Activated CD4-positive, alpha-beta T cell treated with anti-CD3 and anti-CD28 coated beads, Interleukin-2, Interleukin-4, amounts not matched to agents 100 ng/mL and 50 ng/mL, durations not matched to agents 16 hours and 8 hours (primary cell): ENCODE measurements at places on chromosomes 3 and 15.
A peak's percentile ranks its signal among the peaks of the same experiment; 100 is the strongest.

DNA sequence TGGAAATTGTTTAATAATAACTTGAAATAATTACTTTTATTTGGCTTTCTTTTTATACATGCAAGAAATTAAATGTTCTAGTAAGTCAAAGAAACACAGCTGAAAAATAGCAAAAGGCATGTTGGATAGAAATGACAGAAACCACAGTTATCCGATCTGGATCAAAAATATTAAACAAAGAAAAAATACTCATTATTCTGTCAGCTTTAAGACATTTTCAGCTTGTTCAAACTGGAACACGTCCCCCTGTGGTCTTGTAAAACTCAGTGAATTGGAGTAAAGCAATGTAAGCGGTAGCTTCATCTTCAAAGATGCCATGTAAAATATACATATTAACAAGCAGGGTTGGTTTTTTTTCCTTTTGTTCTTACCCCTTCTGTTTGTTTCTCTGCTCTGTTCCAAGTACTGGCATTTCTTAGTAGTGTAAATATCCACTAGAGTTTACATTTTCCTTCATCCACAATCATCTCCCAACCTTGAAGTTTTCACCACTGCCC, 223.4 kb downstream of the IGSF11 start:
- DNase-seq, result no peak

- DNase-seq, result no peak
Observed at GRCh38 chr3:10549617-10550230, 44.3 kb upstream of the ATP2B2 start.

GRCh38 chr3:100114413-100115030, at the start of gene FILIP1L:
Gene FILIP1L (minus strand): TSS chr3:100114501.
- DNase-seq, result no peak

DNA sequence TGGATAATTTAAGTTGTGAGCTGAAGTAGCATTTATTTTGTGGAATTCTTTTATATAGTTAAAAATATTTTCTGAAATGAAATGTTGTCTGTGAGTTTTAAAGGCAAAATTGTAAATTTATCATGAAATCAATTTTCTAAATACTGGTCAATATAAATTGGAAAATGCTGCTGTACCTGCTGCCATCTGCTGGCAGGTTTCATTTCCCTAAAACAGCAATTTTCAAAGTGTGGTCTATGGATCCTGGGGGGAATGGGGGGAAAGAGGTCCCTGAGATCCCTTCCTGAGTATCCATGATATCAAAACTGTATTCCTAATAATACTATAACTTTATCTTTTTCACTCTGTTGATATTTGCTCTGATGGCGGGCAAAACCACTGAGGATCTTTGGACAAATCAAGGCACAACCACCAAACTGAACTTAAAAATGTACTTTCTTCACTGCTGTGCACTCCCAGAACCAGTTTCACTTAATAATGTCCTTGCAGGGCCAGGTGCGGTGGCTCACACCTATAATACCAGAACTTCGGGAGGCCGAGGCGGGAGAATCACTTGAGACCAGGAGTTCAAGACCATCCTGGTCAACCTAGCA, 17.2 kb upstream of the CCR4 start:
- DNase-seq, result no peak

- no peak for DNase-seq
Observed at GRCh38 chr3:133301194-133301593, 98.7 kb upstream of the BFSP2 start.

DNA sequence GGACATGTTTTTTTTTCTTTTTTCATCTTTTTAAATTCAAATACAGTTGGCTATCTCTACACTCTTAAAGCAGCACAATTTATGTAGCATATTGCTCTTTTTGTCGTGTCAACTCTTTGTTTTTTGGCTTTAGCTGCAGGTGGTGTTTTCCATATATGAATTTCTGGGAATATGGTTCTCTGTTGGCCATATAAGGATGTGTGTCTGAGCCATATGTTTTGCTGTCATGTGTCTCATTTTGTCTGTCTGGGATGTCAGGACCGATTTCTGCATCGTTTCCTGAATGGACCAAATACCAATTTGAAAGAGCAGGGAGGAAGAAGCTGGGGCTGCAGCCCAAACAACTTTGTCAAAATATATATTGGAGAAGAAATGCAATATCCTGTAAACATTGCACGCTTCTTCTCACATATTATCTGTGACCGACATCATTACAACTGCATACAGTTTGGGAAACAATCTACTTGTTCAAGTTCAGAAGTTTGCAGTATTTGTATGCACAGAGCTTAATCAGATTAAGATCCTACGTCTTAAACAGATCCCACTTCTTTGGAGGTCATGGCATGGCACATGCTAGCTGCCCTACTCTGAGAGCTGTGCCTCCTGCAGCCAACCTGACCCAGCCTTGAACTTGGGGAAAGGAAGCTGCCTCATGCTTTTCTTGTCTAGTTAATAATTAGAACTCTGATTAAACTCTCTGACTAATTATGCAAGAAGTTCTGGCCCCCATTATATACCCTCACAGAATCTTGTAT, 4.0 kb upstream of the SATB1 start:
- DNase-seq, result no peak

GRCh38 chr15:89899951-89900567, 6.3 kb upstream of the AP3S2 start:
- DNase-seq, result no peak

GRCh38 chr3:11917051-11917450, 70.4 kb upstream of the TAMM41 start:
- no peak for DNase-seq

GRCh38 chr3:64556046-64556445, 131.8 kb downstream of the ADAMTS9 start:
- no peak for DNase-seq

- DNase-seq, result peak; percentile 88
Observed at GRCh38 chr15:45200799-45201556, 13.2 kb upstream of the SHF start.

DNA sequence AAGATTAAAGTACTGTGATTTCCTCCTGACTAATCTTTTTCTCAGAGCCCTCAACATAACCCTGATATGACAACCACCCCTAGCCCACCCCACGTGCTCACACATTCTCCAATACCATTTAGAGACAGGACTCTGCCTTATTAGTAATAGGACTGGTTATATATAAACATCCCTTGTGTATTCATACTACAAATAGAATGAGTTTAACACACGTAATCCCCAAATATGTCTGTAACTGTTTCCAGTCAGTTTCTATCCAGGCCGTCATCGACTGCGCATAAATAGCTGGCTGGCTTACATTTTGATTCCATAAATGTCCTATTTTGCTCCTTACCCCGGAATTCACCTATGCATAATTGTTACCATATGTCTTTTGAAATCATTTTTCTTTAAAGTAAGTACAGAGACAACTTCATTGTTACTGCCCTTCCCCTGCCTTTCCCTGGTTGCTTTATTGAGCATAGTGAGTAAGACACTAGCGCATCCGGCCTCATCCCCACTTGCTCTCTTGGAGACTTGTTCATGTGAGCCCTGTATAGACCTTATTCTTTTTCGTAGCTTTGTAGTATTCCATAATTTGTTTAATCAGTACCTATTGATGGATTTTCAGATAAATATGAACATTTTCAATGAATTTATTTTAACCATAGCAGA, 3.5 kb upstream of the P2RY14 start:
- no peak for DNase-seq

DNA sequence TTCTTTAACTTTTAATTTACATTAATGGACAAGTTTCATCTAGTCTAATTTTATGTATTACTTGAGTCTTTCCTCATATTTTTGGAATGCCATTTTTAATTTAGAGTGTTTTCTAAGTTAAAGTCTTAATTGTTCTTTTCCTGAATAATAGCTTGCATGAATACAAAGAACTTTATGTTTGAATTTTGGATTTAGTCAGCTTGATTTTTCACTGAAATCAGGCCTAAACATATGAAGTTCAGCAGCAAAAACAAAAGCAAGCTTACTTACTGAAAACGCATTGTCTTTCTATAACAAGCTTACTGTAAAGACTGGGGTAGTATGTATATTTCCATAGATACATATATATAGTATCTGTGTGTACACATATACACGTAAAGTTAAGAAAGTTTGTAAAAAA, 126.0 kb downstream of the ZBTB20 start:
- no peak for DNase-seq

GRCh38 chr3:30227571-30228301, 378.7 kb upstream of the TGFBR2 start:
- DNase-seq, result peak; percentile 46

DNA sequence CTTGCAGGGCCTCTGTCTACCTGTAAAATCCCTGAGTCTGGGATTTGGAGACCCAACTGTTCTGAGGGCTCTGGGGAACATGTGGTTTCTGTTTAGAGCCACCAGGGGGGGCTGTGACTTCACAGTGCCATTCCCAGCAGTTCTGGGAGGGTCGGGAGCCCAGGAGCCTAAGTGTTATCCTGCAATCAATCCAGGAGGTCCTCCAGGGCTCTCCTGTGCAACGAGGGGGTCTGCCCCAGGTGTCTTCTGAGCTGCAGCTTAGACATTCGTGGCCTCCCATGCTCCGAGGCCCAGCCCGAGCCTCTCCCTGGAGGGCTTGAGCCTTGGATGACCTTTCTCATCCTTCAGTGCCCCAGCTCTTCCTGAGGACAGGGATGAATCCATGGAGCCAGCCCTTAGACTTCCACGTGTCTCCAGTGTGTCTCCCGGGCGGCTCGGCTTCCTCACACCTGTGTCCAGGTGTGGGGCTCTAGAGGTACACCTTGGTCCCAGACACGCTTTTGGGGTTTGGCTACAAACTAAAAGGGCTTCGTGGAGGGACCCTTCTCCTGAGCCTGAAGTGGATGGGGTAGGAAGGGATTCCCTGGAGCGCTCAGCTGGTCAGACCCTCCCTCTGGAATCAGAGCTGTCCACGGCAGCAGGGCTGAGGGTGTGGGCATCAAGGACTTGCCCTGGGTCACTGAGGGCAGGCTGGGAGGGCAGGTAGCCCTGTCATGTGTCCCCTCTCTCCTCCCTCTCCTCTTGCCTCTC, 20.3 kb upstream of the ABTB1 start:
- DNase-seq, result peak; percentile 41

DNA sequence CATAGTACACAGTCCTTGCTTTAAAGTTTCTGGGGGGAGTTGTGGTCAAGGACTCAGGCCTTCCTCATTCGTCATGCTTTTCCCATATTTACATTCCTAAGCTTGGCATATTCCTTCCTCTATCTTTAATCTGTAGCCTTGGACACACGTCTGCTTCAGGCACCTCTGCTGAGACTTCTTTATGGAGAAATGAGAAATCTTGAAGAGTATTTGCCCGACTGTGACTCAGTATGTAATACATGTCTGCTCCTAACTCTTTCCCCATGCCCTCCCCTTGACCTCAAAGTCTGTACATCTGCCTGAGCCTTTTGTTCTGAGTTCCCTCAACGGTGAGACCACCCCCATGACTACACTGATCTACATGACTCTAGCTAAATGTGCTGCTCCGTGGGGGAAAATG, 246.1 kb downstream of the SI start:
- DNase-seq, result no peak

DNA sequence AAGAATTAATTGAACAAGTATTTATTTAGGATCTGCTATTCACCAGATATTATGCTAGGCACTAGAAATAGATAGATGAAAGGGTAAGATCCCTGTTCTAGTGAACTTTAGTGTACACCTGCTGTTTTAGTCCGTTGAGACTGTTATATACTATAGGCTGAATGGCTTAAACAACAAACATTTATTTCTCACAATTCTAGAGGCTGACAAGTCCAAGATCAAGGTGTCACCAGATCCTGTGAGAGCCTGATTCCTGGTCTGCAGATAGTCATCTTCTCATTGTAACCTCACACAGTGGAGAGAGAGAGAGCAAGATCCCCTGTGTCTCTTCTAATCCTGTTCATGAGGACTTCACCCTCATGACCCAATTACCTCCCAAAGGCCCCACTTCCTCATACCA, 281.4 kb upstream of the KCNH8 start:
- DNase-seq, result no peak

GRCh38 chr15:88894819-88895767, at the start of gene HAPLN3:
Gene HAPLN3 (minus strand): TSS chr15:88895544. CDS start chr15:88887298, 8,246 bp downstream.
- peak; percentile 69 for DNase-seq

GRCh38 chr3:195239121-195239520, 31.8 kb downstream of the XXYLT1 start:
- DNase-seq, result no peak

GRCh38 chr3:121836064-121836463, 1.1 kb downstream of the EAF2 start:
- DNase-seq, result no peak

DNA sequence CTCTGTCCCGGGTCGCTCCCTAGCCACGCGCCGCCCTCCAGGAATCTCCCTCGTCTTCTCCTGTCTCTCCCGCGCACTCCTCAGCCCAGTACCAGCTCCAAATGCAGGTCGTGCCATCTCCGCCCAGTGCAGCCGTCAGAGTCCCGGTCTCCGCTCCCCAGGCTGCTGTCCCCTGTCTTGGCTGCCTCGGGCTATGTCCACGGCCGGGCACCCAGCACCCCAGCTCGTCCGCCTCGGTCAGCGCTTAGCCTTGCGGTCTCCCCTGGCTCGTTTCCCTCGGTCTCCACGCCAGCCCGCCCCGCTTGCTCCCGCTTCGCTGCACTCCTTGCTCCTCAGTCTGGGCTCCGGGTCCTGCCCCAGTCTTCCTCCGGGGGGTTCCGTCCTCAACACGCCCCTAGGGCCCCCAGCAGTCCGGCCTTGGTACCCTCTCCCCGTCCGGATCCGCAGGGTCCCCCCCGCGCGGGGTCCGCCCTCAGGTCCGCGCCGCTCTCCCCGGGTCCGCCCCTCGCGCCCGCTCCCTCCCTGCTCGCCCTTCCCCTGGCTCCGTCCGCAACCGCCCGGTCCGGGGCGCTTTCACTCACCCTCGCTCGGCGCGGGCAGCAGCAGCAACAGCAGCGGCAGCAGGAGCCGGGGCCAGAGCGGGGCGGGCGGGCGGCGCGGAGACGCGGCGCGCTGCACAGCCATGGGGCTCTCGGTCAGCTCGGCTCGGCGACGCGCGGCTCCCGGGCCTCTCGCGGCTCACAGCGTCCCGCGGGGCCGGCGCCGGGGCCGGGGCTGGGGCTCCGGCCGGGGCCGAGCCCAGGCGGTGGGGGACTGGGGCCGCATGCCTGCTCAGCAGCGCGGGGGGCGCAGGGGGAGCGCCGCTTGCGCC, 462 bp downstream of the IGDCC3 start:
- DNase-seq, result no peak

DNA sequence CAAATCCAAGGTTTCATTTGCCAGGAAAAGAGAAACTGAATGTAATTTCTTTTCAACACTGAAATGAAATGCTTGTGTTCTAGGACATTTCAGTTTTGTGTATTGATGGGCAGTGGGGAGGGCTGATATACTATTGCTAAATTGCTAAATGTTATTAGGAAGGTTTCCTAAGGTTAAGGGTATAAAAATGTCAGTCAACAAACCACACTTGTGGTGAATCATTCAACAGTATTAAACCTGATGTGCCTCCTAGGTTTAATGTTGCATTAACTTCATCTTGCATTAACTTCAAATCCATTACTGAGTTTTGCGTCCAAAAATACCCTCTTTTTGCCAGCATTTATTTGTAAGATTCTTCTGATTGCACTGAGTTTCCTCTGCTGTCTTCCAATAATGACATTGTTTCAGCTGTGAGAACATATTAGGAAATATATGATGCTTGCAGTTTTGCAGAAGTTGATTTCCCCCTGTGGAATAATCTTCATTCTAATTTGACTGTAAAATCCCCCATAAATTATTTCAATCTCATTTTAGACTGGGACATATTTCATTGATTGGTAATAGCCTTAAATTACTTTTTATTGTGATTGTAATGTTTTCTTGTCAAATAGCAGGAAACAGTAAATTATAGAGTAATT, 758.3 kb downstream of the GBE1 start:
- DNase-seq, result no peak

- no peak for DNase-seq
Observed at GRCh38 chr3:194470615-194471014, 16.2 kb downstream of the ATP13A3 start.

- DNase-seq, result no peak
Observed at GRCh38 chr3:126924458-126924857, 58.5 kb upstream of the PLXNA1 start.

GRCh38 chr15:89077750-89078149, 10.5 kb upstream of the ABHD2 start:
- DNase-seq, result no peak
